ENCODE measurements at places on chromosomes 11 and 22. TPM values are rescaled to one million over a fixed set of nuclear protein-coding genes. Genes with fewer than 3 reads are reported as not detected.

- no peak for DNase-seq
- no peaks in the 10 kb centered on the region for H3K27me3 ChIP-seq
- no peak overlapping the region for H3K27ac ChIP-seq
- no peaks in the 10 kb centered on the region for H3K36me3 ChIP-seq
Observed at GRCh38 chr11:69930081-69931059, 111.2 kb upstream of the FGF3 start.

SLC22A25 gene
- polyA plus RNA-seq = not detected

GRCh38 chr22:17807578-17808410, 33.5 kb upstream of the BID start:
- no peaks in the 10 kb centered on the region for H3K27me3 ChIP-seq
- H3K4me1 ChIP-seq = peaks cover 16% of the 10 kb centered on the region
- H3K4me3 ChIP-seq = no peak overlapping the region
- H3K36me3 ChIP-seq = peaks cover 20% of the 10 kb centered on the region
- H3K27ac ChIP-seq = no peak overlapping the region
- peak; percentile 66 for DNase-seq

CLCF1 gene
- 5.7 TPM for polyA plus RNA-seq

DNA sequence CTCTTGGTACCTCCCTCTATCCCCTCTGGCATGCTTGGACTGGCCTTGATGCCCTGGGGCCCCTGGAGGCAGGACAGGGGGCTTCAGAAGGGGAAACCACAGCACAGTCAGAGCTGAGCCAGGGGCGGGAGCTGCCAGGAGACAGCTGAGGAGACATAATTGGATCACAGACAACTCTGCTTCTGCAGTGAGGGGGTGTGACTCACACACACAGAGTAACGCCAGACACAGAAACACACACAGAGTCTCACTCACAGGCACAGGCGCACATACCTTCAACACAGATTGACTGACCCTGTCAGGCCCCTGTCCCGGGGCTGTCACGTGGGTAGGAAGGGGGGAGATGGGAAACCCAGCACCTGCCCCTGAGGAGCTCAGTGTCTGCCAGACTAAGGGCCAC, 20.6 kb downstream of the STARD10 start:
- no peaks in the 10 kb centered on the region for H3K36me3 ChIP-seq
- H3K4me1 ChIP-seq = peaks cover 16% of the 10 kb centered on the region
- DNase-seq = peak; percentile 61

DNA sequence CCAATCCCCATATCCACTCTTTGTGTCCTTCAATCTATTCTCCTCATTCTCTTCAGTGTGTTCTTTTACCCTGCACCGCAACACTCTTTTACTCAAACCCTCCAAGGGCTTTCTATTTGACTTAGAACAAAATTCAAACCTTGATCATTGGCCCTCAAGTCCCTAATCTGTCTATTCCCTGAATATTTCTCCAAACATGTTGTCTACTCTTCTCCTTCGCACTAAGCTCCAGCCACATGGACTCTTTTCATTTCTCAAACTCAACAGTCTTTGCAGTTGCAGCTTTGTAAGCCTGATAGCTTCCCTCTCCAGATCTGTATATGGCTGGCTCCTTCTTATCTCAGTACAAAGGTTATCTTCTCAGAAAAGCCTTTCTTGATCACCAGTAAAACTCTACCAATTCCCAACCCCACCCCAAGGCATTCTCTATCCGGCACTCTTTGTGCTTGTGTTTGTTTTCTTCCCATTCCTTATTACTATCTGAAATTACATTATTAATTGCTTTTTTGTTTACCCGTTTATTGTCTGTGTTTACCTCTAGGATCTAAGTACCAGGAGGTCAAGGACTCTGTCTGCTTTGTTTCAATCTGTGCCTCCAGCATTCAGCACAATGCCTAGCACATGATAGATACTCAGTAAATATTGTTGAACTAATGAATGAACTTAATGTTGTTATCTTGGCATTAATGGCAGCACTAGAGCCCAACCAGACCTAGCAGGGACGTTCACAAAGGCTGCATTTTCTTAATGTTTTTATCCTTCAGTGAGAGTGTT, 147.4 kb downstream of the BBOX1 start:
- no peaks in the 10 kb centered on the region for H3K36me3 ChIP-seq
- no peak overlapping the region for H3K27ac ChIP-seq
- no peak overlapping the region for H3K4me3 ChIP-seq
- H3K4me1 ChIP-seq = peaks cover 15% of the 10 kb centered on the region
- no peaks in the 10 kb centered on the region for H3K27me3 ChIP-seq

DNA sequence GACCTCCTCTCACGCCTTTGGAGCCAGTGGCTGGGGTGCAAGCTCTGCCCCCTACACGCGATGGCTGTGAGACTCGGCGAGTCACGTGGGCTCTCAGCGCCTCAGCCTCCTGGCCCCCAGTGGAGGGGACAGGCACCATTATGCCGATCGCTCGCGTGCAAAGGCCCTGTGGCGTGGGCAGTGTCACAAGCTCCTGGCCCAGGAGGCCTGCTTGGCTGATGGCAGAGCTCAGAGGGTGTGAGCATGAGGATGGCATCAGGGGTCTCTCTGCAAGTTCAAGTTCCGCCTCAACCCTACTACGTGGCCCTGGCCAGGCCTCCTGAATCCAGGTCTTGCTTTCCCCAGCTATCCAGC, 90.8 kb upstream of the KCNQ1OT1 start:
- peak; percentile 55 for DNase-seq
- no peaks in the 10 kb centered on the region for H3K27me3 ChIP-seq
- no peak overlapping the region for H3K4me3 ChIP-seq
- no peaks in the 10 kb centered on the region for H3K36me3 ChIP-seq
- H3K27ac ChIP-seq = no peak overlapping the region

- no peak for DNase-seq
- H3K4me3 ChIP-seq = no peak overlapping the region
- H3K27me3 ChIP-seq = no peaks in the 10 kb centered on the region
- no peak overlapping the region for H3K27ac ChIP-seq
Observed at GRCh38 chr11:117950301-117950700, 21.1 kb upstream of the TMPRSS13 start.

DNA sequence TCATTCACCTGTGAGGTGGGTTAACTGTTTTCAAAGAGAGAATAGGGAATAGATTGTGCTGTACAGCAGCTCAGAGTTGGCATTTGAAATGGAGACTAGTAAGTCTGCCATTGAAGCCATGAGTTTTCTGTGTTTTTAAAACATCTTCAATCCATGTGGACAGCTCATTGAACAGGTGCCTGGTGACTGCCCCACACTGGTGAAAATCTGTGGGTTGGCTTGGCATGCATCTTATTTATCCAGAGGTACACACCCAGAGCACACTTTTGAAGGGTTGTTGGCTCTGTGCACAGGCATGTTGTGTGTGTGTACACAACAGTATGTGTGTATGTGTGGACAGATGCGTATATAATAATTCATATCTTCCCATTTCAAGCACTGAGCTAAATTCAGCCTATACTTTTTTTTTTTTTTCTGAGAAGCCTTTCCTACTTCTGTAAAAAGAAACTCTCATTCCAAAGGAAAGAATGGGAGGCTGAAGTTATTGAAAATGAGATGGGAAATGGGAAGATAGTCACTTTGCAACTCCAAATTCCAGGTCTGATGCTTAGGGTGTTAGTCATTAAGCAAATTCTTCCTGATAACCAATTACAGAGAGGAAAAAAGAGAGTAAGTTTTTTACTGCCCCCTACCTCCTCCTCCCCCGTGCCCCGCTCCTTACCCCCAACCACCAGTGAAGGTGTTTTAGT, 7.0 kb upstream of the LYVE1 start:
- peaks cover 6% of the 10 kb centered on the region for H3K36me3 ChIP-seq
- no peaks in the 10 kb centered on the region for H3K27me3 ChIP-seq
- no peak for DNase-seq
- H3K4me3 ChIP-seq = no peak overlapping the region

TMA7B gene
- polyA plus RNA-seq = not detected

GRCh38 chr11:133746663-133747306, 98.5 kb downstream of the SPATA19 start:
- DNase-seq = no peak
- H3K4me1 ChIP-seq = no peaks in the 10 kb centered on the region
- H3K27me3 ChIP-seq = no peaks in the 10 kb centered on the region
- H3K4me3 ChIP-seq = no peak overlapping the region

CNGA4 gene
- polyA plus RNA-seq = not detected

DNA sequence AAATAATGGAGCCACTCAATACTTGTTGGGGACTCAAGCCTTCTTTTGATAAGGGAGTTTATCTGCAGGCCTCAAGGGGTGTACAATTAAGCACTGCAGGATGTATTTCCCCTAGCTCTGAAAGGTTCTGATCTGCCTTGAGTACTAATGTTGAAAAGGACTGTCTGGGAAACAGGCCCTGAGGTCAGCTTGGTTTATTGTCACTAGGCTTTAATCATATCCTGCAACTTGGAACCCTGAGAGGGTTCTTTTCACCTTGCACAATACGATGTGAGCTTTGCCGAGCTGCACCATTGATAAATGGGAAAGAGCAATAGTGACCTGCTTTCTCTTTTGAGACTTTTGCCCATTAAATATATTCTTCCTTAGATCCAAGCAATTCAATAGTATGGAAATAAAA, 31.6 kb upstream of the HORMAD2 start:
- no peaks in the 10 kb centered on the region for H3K27me3 ChIP-seq
- no peak overlapping the region for H3K27ac ChIP-seq
- no peak for DNase-seq
- no peak overlapping the region for H3K4me3 ChIP-seq
- no peaks in the 10 kb centered on the region for H3K36me3 ChIP-seq

DNA sequence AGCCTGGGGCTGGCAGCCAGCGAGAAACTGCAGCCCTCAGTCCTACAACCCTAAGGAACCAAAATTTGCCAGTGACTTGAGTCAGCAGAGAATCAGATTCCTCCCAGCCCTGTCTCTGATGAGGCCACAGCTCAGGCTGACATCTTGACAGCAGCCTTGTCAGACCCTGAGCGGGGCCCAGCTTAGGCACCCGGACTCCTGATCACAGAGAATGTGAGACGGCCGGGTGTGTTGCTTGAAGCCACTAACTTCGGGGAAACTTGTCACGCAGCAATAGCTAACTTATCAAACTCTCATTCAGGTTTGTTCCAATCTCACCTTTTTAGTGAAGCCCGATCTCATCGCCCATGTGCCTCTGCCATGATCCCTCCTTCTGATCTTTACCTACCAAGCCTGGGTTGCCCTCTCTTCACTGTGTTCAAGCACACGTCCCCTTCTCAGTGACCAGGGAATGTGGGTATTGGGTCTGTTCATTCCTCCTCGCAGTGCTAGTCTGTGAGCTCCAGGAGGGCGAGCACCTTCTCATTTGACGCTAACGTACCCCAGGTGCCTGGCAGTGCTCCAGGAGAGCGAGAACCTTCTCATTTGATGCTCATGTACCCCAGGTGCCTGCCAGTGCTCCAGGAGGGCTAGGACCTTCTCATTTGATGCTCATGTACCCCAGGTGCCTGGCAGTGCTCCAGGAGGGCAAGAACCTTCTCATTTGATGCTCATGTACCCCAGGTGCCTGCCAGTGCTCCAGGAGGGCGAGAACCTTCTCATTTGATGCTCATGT, 280.7 kb downstream of the BRD1 start:
- H3K36me3 ChIP-seq = no peaks in the 10 kb centered on the region
- DNase-seq = no peak
- H3K4me3 ChIP-seq = no peak overlapping the region
- H3K27me3 ChIP-seq = peaks cover 2% of the 10 kb centered on the region

DNA sequence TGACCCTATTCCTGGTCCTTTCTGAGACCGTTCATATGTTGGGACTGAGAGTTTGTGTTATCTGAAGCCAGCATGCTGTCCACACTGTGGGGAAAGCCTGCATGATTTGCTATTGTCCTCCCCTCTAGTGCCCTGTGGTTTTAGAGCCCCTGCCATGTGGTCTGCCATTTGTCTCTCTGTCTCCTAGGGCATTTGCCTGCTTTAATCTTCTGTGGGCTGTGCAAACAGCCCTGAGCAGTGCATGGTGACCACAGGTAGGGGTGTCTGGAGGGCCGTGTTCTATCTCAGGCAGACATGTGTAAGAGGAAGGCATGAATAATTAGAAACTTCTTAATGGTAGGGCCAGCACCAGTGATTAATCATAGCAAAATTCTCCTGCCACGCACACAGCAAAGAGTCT, 23.0 kb downstream of the AMPD3 start:
- H3K27ac ChIP-seq = no peak overlapping the region
- no peaks in the 10 kb centered on the region for H3K4me1 ChIP-seq
- H3K4me3 ChIP-seq = no peak overlapping the region

INPP5J gene
- 44.7 TPM for polyA plus RNA-seq

GRCh38 chr11:108597736-108598355, 4.3 kb upstream of the EXPH5 start:
- H3K27ac ChIP-seq = no peak overlapping the region
- H3K4me1 ChIP-seq = peaks cover under 1% of the 10 kb centered on the region
- no peaks in the 10 kb centered on the region for H3K27me3 ChIP-seq
- no peaks in the 10 kb centered on the region for H3K36me3 ChIP-seq
- DNase-seq = no peak

DNA sequence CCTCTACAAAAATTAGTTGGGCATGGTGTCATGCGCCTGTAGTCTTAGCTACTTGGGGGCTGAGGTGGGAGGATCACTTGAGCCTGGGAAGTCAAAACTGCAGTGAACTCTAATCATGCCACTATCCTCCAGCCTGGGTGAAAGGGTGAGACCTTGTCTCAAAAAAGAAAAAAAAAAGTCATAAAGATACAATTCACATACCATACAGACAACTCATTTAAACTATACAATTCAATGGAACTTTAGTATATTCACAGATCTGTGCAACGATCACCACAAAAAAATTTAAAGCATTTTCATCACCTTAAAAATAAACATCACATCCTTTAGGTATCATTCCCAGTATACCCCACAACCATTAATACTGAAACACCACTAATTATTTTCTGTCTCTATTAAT, 201.2 kb downstream of the PGR start:
- no peaks in the 10 kb centered on the region for H3K36me3 ChIP-seq
- H3K27me3 ChIP-seq = no peaks in the 10 kb centered on the region
- H3K4me3 ChIP-seq = no peak overlapping the region
- DNase-seq = no peak
- no peak overlapping the region for H3K27ac ChIP-seq

DNA sequence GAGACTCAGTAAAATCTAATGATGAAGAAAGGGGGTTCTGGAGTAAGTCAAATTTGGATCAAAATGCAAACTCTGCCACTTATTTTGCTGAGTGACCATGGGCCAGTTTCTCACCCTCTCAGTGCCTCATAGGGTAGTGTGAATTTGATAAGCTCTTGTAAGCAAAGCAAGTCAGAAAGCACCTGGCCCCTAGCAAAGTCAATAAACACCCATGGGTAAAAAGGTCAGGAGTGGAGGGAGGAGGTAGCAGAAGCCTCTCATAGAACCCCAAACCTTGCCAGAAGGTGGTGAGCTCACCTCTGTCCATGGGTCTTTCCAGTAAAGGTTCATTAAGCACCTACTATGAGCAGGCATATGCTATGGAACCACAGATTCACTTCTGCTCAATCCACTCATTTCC, 18.5 kb upstream of the CACNG2 start:
- no peak overlapping the region for H3K4me3 ChIP-seq
- H3K36me3 ChIP-seq = no peaks in the 10 kb centered on the region
- H3K27ac ChIP-seq = no peak overlapping the region

RIMBP3B gene
- polyA plus RNA-seq = not detected

DEFB131B gene
- polyA plus RNA-seq = not detected

DDI1 gene
- polyA plus RNA-seq = not detected

DNA sequence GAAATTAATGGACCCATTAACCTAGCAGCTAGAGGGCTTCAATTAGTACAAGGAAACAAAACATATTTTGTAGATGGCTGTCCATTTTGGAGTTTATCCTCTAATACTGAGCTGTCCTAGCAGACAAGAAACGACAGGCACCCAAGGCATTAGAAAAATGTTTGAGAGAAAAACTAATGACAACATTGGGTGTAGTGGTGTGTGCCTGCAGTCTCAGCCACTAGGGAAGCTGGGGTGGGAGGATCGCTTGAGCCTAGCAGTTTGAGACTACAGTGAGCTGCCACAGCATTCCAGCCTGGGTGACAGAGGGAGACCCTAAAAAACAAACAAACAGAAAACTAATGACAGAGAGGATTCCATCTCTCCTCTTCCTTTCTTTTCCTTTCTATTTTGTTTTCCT, 1.5 kb downstream of the A4GALT start:
- H3K27me3 ChIP-seq = peaks cover 9% of the 10 kb centered on the region
- H3K4me3 ChIP-seq = peak overlapping the region; percentile 70
- no peaks in the 10 kb centered on the region for H3K36me3 ChIP-seq
